ENCODE measurements at places on chromosomes 2 and 18.
A peak's percentile ranks its signal among the peaks of the same experiment; 100 is the strongest.

DNA sequence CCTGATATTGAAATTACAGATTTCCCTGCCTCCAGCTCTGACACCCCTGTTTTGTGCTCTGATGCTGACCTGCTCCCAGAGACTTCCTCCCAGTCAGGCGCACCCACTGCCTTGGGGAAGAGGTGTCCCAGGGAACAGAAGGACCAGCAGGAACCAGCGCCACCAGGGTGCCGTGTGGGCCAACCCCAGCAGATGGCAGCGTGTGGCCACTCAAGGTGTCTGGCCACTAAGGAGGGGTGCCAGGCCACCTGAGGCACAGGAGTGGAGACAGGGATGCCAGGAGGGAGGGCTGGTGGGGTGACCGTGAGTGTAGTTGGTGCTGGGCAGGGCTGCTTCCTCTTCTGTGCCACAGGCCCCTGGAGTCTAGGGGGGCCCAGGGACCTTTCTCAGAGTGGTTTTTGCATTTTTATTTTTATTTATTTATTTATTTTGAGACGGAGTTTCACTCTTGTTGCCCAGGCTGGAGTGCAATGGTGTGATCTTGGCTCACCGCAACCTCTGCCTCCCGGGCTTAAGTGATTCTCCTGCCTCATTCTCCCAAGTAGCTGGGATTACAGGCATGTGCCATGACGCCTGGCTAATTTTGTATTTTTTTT lies 56.0 kb downstream of the TEX44 start:
- peaks cover 10% of the 10 kb centered on the region for H3K4me1 ChIP-seq
- no peaks in the 10 kb centered on the region for H3K27me3 ChIP-seq
- no peak overlapping the region for H3K4me3 ChIP-seq
- no peaks in the 10 kb centered on the region for H3K36me3 ChIP-seq
- peak; percentile 77 for DNase-seq

- DNase-seq, result no peak
- H3K4me3 ChIP-seq, result no peak overlapping the region
- H3K4me1 ChIP-seq, result no peaks in the 10 kb centered on the region
- H3K36me3 ChIP-seq, result peaks cover 3% of the 10 kb centered on the region
Measured at GRCh38 chr2:134421556-134422328, 167.9 kb downstream of the MGAT5 start.

GRCh38 chr2:11498543-11499034 lies 32.6 kb upstream of the E2F6 start:
- no peak overlapping the region for H3K4me3 ChIP-seq
- no peak for DNase-seq
- no peaks in the 10 kb centered on the region for H3K36me3 ChIP-seq
- H3K27ac ChIP-seq, result no peak overlapping the region
- peaks cover 2% of the 10 kb centered on the region for H3K27me3 ChIP-seq

DNA sequence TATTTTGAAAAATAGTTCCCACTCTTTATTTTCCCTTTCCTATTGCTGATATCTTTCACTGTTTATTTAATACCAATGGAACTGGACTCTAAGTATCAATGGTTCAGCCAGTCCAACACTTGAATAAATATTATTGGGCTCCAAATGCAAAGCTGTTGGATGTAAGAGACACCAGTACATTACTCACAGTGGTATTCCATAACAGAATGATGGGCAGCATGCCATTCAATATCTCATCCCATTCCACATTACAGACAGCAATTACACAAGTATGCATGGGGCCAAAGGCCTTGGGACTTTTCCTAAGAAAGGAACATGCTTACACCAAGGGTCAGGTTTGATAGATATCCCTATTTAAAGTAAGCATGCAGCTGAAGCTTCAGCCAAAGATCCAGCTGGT lies 231.9 kb downstream of the RND3 start:
- no peak overlapping the region for H3K4me3 ChIP-seq
- no peaks in the 10 kb centered on the region for H3K36me3 ChIP-seq
- H3K27me3 ChIP-seq, result no peaks in the 10 kb centered on the region
- no peaks in the 10 kb centered on the region for H3K4me1 ChIP-seq

GRCh38 chr2:69119104-69119894 lies 106.3 kb downstream of the ANTXR1 start:
- H3K4me1 ChIP-seq, result no peaks in the 10 kb centered on the region
- no peak overlapping the region for H3K4me3 ChIP-seq
- no peak overlapping the region for H3K27ac ChIP-seq

DNA sequence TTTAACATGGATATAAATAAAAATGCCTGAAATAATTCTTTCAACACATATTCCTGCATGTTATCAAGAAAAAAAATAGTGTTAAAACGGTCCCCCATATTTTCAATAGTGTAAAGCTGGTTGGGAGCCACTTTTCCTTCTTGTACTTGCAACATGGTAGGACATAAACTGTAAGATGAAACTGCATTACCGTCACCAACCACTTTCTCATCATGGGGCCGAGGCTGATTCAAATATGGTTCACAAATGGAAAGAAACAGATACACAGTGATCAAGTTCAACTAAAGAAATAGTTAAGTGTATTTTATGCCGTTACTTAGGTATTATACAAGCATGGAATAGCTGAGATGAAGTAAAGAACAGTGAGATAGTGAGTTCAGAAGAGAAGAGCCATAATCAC lies 360.7 kb downstream of the ZEB2 start:
- no peak overlapping the region for H3K27ac ChIP-seq
- no peaks in the 10 kb centered on the region for H3K27me3 ChIP-seq
- no peak for DNase-seq
- no peaks in the 10 kb centered on the region for H3K36me3 ChIP-seq
- H3K4me1 ChIP-seq, result no peaks in the 10 kb centered on the region

- no peak for DNase-seq
- H3K27me3 ChIP-seq, result no peaks in the 10 kb centered on the region
- no peaks in the 10 kb centered on the region for H3K4me1 ChIP-seq
Measured at GRCh38 chr18:65215865-65216466, 534.8 kb upstream of the CDH7 start.

- H3K27me3 ChIP-seq, result no peaks in the 10 kb centered on the region
- H3K4me3 ChIP-seq, result no peak overlapping the region
- H3K4me1 ChIP-seq, result no peaks in the 10 kb centered on the region
- no peak for DNase-seq
- no peaks in the 10 kb centered on the region for H3K36me3 ChIP-seq
- no peak overlapping the region for H3K27ac ChIP-seq
Measured at GRCh38 chr2:2586068-2586776, 255.1 kb upstream of the MYT1L start.

Measured in B cell (primary cell).